ENCODE measurements at places on chromosomes 3 and 15. TPM values are rescaled to one million over a fixed set of nuclear protein-coding genes. Genes with fewer than 3 reads are reported as not detected.

C3orf85 gene
- not detected for total RNA-seq

ALAS1 gene
- total RNA-seq: 68.5 TPM

KCTD6 gene
- 6.9 TPM for total RNA-seq

AMOTL2 gene
- total RNA-seq: 77.1 TPM

TTLL13 gene
- not detected for total RNA-seq

SUSD5 gene
- 2.5 TPM for total RNA-seq

GOLGA6A gene
- not detected for total RNA-seq

C3orf70 gene
- total RNA-seq: 0.87 TPM

CTDSPL gene
- total RNA-seq: 31.4 TPM

AGBL1 gene
- total RNA-seq: not detected

PCCB gene
- 70.3 TPM for total RNA-seq

FOXL2 gene
- not detected for total RNA-seq

MFAP1 gene
- total RNA-seq: 27.6 TPM

ALDH1A2 gene
- total RNA-seq: 2.3 TPM

CYP1A1 gene
- not detected for total RNA-seq

GASK1A gene
- 4.5 TPM for total RNA-seq

SLC22A14 gene
- total RNA-seq: 0.15 TPM

EEFSEC gene
- 6.7 TPM for total RNA-seq

CASR gene
- total RNA-seq: not detected

CLDN16 gene
- total RNA-seq: not detected

POTEB2 gene
- total RNA-seq: not detected

SCG5 gene
- total RNA-seq: 15.3 TPM

TP63 gene
- under 0.01 TPM for total RNA-seq

CPN2 gene
- not detected for total RNA-seq

GOLGA8A gene
- 6.6 TPM for total RNA-seq

SH2D7 gene
- under 0.01 TPM for total RNA-seq

GOLGA8G gene
- total RNA-seq: not detected

LTF gene
- total RNA-seq: not detected

CNTN4 gene
- total RNA-seq: not detected

ZDHHC23 gene
- 0.73 TPM for total RNA-seq

CTXN2 gene
- not detected for total RNA-seq

LINGO1 gene
- total RNA-seq: not detected

RASL12 gene
- total RNA-seq: 108 TPM

IL20RB gene
- 2.6 TPM for total RNA-seq

TMC3 gene
- total RNA-seq: not detected

SLC51B gene
- 1.5 TPM for total RNA-seq

SIDT1 gene
- total RNA-seq: not detected

ZPLD1 gene
- not detected for total RNA-seq

MOBP gene
- under 0.01 TPM for total RNA-seq

OCA2 gene
- not detected for total RNA-seq

NPTN gene
- total RNA-seq: 154 TPM

SKIC8 gene
- 54.9 TPM for total RNA-seq

GOLGA8J gene
- total RNA-seq: not detected

SMCO1 gene
- total RNA-seq: not detected

RPL14 gene
- 292 TPM for total RNA-seq

MAGI1 gene
- 17.6 TPM for total RNA-seq

LRRC31 gene
- not detected for total RNA-seq

UBXN7 gene
- 20.3 TPM for total RNA-seq

CD200 gene
- not detected for total RNA-seq

PCOLCE2 gene
- 98.7 TPM for total RNA-seq

MAPKAPK3 gene
- 38.0 TPM for total RNA-seq

SERPINI2 gene
- not detected for total RNA-seq

GPR149 gene
- total RNA-seq: not detected

UBAP1L gene
- total RNA-seq: 1.5 TPM

PIF1 gene
- 5.0 TPM for total RNA-seq

ITPKA gene
- total RNA-seq: 5.5 TPM

GATA2 gene
- total RNA-seq: 2.6 TPM

IQCF6 gene
- total RNA-seq: not detected
